Cortex of kidney (tissue), 1 donor: ENCODE measurements at places on chromosomes 7 and 10.

- no peak for DNase-seq
Observed at GRCh38 chr10:86130737-86131475, 235.7 kb downstream of the GRID1 start.

GRCh38 chr7:123987445-123987844 is 45.4 kb downstream of the TMEM229A start:
- no peak for DNase-seq

GRCh38 chr7:127396184-127396583 is 3.7 kb upstream of the ZNF800 start:
- DNase-seq = no peak

DNA sequence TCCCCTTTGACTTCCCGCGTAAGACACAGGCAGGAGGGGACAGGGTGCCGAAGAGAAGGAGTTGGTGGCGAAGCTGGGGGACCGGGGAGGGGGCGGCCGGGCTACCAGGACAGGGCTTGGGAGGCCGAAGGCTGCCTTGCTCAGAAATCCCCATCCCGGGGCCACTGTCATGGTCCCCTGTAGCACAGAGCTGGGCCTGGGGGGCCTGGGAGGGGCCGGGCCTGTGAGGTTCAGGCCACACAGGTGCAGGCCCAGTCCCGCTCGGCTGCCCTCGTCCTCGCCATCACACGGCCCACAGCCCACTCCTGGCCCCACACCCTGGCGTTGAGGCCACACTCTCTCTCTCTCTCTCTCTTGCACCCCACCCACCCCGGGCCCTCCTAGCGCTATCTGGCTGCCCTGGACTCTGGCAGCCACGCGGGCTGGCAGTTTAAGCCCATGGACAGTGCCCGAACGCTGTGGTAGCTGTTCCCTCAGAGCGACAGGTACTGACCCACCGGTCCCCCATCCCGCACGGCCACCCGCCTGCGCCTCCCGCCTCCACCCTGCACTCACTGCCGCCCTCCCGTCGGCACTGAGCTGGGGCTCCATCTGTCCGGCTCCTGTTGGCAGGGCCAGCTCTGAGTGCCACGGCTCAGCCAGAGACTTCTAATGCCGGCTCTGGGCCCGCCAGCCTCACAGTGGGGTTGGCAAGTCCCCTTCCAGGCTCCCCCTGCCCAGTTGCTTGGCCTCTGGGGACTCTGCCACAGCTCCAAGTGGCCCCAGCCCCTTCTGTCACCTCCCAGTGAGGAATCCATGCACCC is 28.0 kb downstream of the TTYH3 start:
- no peak for DNase-seq

DNA sequence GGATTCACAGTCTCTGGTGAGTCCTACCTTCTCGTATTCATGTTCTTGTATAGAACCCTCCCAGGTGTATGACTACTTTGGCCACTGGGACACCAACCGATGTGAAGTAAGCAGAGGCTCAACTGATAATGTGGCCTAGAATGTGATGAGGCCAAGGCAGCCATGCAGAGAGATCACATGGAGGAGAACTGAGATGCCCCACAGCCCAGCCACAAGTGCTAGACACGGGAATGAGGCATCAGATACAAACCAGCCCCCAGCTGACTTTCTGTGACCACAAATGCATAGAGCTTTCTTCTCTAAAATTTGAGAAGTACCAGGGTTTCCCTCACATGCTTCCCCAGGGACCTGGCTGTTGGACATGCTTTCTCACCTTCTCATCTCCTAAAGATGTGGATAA is 375.7 kb downstream of the CCSER2 start:
- no peak for DNase-seq

DNA sequence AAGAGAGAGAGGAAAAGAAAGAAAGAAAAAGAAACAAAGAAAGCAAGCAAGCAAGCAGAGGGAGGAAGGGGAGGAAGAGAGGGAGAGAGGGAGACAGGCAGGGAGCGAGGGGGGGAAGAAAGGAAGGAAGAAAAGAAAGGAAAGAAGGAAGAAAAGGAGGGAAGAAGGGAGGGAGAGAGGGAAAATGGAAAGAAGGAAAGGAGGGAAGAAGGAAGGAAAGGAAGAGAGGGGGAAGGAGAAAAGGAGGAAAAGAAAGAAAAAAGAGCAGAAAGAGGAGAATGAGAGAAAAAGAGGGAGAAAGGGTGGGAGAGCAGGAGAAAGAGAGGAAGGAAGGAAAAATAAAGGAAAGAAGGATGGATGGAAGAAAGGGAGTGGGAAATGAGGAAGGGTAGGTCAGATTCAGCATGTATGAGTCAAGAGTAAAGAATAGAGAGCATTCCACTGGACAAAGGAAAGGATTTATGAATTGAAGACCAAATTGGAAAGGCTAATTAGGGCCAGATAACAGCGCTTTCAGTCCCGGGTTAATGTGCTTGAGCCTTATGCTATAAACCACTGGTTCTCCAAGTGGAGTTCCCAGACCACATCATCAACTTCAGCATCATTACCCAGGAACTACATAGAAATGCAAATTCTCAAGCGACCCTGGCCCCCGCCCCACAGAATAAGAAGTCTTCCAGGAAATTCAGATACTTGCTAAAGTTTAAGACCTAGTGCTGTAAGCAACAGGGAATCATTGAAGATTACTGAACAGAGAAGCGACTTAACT is 85.1 kb downstream of the C10orf90 start:
- DNase-seq = no peak

- DNase-seq = no peak
Observed at GRCh38 chr7:112789453-112789816, 758 bp downstream of the TMEM168 start.

GRCh38 chr7:101935521-101936141 is 118.2 kb downstream of the CUX1 start:
- no peak for DNase-seq

DNA sequence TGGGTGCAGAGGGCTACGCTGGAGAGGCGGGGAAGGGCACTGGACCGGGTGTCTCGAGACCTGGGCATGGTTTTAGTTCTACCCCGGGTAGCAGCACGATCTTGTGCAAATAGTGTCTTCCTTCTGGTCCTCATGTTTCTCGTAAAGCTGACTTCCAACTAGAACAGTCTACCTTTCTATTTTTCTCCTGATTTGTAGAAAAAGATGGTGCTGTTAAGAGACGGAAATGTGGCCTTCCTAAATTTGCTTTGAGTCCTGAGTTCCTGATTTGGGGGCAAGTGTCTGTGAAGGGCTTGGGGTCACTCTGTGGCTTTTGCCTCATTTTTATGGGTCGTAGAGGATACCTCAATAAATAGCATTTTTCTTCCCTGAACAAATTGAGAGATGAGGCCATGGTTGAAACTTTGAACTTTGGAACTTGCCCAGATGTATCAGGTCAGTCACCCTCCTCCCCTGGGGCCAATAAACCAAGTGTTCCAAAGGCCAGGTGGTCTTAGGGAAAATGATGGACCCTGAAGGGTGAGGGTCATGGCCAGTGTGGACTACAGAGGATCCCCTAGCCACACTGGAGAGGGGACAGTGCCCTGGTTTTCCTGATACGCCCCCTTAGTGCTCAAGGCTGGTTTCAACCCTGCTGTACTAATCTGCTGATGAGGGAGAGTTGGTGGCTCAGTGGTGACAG is 45.2 kb downstream of the GRK5 start:
- DNase-seq = no peak

DNA sequence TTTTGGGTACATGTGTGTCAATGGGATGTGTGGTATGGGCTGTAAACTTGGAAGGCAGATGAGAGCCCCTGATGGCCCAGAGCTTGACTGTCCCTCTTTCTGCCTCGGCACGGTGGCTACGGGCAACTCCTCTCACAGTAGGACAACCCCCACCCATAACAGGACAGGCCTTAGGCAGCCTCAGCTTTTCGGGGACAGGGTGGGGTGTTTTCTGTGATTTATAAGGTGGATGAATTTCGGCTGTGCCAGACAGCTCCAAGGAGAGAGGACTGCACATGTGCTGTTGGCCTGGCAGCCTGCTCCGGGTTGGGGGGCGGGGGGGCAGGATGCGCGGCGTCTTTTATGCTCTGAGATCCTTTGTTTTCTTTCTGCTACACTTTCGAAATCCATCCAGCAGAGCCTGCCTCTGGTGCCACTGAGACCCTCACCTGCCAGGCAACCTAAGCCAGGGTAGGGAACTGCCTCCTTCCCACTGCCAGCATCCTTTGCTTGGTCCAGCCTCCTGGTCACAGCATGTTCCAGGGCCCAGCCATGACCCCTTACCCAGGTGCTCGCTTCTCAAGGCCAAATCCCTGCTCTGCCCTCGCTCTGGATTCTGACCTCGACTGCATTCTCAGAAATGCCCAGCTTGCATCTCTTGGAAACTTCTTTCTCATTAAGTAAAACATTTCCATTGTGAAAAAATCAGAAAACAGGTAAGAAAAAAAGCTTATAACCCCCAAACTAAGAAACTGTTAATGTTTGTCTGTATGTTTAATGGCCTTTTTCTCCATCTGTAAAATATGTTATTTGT is 15.4 kb upstream of the BTBD16 start:
- no peak for DNase-seq

DNA sequence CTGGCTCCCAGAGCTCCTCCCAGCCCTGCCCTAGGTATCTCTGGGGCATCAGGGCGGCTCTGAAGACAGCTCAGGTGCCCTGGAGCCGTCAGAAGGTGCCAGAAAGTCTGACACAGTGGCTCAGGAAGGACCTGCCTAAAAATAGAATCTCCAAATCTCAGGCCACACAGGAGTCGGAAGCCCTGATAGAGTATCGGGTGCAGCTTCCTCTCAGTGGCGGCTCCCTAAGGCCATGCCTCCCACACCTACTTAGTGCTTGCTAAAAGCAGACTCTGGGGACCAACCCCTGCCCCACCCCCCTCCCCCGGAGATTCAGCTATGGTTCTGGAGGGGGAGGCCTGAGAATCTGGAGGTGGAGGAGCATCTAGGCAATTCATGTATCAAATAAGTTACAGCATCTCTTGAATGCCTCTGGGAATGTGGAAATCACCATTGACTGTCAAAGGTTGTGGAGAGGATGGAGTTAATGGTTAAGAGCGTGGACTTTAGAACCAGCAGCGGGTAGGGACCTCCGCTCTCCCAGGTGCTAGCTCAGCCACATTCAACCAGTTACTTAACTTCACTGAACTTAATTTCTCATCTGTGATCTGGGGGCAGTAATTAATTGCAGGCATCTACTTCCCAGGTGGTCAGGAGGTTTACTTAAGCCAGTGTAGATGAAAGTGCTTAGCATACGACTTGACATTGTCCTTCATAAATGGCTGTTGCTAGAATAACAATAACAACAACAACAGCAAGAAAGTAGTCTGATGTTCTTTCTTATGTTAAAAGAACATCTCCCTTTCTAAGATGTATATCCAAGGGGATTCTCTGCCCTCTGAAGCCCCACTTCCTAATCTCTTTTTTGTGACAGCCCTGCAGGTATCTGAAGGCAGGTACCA is 38.6 kb upstream of the MXI1 start:
- no peak for DNase-seq

DNA sequence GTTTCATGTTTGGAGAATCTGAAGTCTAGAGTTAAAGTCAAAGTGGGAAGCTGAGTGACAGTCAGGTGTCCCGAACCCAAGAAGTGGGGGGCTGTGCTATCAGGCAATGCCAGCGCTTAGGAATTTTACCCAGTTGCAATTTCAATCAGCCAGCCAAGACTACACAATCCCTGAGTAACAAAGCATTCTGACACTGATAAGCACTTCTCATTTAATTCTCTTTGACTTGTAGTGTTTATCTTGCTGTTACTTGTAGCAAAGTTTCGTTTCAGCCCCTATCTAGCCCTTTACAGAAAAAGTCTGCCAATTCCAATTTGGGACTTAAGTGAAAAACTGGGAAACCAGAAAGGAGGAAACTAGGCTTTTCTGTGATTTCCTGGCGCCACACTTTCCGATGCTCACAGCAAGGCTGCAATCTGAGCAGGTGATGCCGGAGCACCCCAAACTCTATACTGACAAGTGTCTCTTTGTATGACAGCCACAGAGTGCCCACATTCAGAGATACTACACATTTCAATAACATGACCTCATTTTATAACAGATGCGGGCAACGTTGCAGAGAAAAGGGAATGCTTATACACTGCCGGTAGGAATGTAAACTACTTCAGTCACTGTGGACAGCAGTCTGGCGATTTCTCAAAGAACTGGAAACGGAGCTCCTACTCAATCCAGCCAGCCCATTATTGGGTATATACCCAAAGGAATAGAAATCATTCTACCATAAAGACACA is 61.0 kb downstream of the ITIH5 start:
- no peak for DNase-seq

DNA sequence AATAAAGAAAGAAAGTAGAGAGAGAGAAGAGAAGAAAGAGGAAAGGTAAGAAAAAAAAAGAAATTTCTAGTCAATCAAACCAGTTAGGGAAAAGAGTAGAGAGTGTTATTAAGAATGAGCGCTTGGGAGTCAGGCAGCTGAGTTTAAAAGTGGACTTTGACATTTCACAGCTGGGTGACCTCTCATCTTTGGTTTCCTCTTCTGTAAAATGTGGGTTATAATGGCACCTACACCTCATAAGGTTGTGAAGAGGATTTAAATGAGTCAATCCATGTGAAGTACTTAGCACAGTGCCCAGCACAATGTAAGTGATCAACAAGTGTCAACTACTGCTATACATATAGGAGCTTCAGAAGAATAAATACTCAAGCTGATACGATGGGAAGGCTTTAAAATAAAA is 12.2 kb downstream of the HOXA1 start:
- no peak for DNase-seq

- DNase-seq = no peak
Observed at GRCh38 chr10:112278871-112279270, 4.3 kb upstream of the TECTB start.

DNA sequence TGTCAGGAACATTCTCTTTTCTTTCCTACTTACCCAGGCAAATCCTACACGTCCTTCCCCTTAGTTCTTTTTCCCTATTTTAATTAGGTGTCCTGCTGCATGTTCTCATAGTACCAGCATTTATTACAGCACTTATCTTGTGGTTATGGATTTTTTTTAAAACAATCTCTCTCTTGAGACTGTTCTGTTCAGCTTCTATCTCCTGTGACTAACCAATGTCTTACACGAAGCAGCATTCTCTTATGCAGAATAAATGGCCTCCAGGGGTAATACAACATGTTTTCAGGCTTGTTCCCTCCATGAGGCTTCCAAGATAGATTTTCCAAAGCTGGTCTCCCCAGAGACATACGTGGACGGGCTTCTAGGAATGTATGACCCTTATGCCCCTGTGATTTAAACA is 1096.1 kb upstream of the CELF2 start:
- no peak for DNase-seq

GRCh38 chr7:101128040-101128834 is 1.3 kb downstream of the SERPINE1 start:
- no peak for DNase-seq

GRCh38 chr7:37666026-37666799 is 17.4 kb upstream of the GPR141 start:
- DNase-seq = no peak
